ENCODE measurements at places on chromosomes 7 and 10.

GRCh38 chr10:97307441-97307840, 11.6 kb upstream of the FRAT1 start:
- DNase-seq = no peak

DNA sequence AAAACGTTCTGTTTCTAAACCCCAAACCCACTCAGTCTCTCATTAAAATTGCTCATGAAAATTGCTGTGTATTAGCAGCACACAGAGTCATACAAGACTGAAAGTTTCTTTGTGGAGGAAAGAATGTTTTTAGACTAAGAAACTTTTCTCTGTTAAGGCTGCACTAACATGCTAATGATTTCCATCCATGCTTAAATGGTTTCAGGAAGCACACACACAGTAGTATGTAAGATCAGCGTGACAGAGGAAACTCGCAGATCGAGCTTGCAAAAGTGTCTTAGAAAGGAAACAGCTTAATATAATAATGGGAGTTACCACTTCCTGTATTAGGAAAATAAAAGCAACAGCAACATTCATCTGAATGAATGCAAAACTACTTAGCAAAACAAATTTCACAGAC, 112.7 kb downstream of the ICA1 start:
- DNase-seq = no peak

DNA sequence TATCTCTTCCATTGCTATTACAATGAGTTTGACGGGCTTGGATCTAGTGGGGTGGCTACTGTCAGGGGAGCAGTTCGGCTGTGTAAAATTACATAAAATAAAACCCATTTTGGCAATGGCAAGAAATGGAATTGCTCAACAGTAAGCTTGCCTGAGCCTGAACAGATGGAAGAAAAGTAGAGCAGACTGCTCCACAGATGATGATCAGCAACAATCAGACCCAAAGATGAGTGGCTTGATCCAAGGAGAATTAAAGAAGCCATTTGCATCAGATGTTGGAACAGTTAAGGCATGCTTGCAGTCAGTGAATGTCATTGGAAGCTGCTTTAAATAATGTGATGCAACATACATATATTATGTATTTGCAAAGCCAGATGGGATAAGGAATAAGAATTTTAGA, 256.6 kb upstream of the SMIM30 start:
- DNase-seq = no peak

DNA sequence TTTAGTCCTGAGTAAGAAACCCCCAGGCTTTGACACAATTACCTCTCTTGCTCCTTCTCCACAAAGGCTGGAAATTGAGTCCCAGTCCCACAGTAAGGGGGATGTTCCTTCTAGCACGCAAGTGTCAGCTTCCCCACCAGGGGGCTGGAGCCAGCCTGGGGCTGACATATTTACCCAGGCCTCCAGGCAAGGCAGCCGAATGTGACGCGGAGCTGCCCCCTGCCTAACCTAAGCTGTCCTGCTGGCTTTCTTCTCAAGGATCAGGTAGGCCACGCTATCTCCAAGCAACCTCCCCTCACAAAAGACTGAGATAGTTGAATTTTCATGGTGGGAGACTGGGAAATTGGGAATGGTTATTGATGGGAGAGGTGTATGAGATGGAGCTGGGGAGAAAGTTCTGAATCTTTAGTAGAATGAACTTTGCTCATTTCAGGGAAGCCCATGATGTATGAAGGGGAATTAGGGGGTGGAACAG, 19.2 kb upstream of the BMPER start:
- no peak for DNase-seq

- DNase-seq = no peak
Measured at GRCh38 chr7:139915268-139915863, 86.3 kb downstream of the TBXAS1 start.

DNA sequence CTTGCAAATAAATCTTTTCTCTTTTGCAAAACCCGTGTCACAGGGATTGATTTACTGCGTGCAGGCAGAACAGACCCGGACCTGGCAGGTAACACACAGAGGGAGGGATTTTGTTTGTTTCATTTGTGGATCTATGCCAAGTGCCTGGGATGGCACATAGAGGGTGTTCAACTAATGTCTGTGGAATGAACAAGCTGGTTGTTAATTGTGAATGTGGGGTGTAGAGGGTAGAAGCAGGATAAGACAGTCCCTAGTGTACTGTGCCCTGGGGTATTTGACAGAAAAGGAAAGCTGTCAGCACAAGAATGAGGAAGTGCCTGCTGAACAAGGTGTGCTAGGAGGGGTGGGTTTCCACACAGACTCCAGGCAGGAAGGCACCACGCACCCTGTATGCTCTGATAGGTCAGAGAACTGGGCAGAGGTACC, 331.8 kb downstream of the CALN1 start:
- DNase-seq = no peak

- no peak for DNase-seq
Measured at GRCh38 chr7:7812112-7812511, 93.7 kb upstream of the RPA3 start.

GRCh38 chr10:129993621-129994020, 29.5 kb upstream of the EBF3 start:
- DNase-seq = no peak

- DNase-seq = no peak
Measured at GRCh38 chr10:79327090-79327457, 20.2 kb upstream of the PPIF start.

Measured in stimulated activated CD4-positive, alpha-beta T cell treated with anti-CD3 and anti-CD28 coated beads, Interleukin-1b, Interleukin-23, amount 100 ng/mL, for 1 hour (primary cell).